Renal pelvis (tissue), 12 donors: ENCODE measurements at places on chromosomes 4 and X. TPM values are rescaled to one million over a fixed set of nuclear protein-coding genes. Genes with fewer than 3 reads are reported as not detected.

GRCh38 chrX:1466971-1467561, 14.4 kb upstream of the ASMTL start:
- DNase-seq = no peak

GRCh38 chr4:92445127-92445526, 141.4 kb downstream of the GRID2 start:
- no peak for DNase-seq

DNA sequence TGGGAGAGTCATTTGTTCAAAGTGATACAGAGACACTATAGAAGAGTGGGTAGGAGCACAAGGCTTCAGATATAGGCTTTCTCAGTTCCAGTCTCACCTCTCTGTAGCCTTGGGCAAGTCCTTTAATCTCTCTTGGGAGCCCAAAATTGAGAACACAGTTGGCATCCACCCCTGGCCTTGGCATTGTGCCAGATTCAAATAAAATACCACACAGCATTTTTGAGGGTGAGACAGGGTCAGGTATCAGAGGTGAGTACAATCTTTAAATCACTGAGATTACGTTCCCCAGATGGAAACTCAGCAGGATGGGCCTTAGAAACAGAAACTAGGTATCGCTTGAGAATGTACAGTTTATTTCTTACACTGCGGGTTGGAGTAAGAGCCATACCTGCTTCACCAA, 25.2 kb upstream of the SMIM10L2A start:
- no peak for DNase-seq

DNA sequence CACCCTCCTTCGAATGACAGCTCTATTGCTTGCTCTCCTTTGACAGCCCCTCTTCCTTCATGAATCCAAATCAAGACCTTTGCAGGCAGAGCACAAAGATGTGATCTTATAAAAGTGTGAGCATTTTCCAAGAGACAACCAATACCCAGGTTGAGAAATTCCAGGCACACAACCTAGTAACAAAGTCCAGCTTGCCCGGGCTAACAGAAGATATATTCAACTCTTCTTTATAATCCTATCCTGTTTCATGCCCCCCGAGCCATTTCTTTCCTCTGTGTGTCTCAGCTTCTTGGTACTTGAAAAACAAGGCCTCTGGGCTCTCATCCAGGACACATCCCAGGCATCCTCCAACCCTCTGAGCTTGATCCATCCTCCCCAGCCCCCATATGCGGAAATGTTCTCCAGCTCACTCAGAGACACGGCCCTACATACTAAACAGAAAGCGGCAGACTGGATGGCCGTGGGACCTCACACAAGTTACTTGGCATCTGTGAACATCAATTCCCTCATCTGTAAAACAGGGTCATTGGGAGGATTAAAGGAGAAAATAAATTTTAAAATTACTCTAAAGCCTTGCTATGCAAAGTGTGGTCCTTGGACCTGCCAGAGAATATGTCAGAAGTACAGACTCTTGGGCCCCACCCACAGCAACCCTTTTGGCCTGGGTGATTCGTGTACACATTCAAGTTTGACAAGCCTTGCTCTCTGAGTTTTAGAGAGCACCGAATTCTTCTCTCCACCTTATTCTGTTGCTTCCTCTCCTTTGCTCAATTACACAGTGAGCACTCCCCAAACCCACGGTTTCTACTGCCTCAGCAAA, 627.0 kb downstream of the BCOR start:
- no peak for DNase-seq

- no peak for DNase-seq
Observed at GRCh38 chr4:167222099-167222498, 12.2 kb downstream of the SPOCK3 start.

DNA sequence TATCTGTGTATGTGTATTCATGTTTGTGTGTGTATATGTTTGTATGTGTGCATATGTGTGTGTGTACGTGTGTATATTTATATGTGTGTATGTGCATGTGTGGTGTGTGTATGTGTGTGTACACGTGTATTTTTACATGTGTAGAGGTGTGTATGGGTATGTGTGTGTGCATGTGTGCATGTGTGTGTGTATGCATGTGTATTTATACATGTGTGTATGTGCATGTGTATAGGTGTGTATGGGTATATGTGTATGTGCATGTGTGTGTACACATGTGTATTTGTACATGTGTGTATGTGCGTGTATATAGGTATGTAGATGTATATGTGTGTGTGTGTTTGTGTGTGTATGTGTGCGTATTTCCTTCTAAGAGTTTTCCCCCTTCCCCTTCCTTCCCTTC, 207.7 kb upstream of the ATP6AP2 start:
- no peak for DNase-seq

DNA sequence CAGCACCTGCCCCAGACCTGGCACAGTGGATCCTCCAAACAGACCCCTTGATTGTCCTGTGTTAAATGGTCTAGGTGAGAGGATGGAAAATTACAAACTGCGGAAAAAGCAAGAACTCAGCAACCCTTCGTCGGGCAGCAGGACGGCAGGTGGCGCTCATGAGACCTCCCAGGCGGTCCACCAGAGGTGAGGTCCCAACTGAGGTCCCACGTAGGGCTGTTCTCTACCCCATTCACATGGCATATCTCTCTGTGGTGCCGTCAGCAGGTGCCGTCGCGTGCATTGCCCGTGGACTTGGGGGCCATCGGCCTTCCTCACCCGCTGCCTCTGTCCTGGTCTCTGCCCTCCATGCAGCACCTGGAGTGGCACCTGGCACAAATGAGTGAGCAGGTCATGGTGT, 88.2 kb downstream of the CRMP1 start:
- DNase-seq = no peak

DNA sequence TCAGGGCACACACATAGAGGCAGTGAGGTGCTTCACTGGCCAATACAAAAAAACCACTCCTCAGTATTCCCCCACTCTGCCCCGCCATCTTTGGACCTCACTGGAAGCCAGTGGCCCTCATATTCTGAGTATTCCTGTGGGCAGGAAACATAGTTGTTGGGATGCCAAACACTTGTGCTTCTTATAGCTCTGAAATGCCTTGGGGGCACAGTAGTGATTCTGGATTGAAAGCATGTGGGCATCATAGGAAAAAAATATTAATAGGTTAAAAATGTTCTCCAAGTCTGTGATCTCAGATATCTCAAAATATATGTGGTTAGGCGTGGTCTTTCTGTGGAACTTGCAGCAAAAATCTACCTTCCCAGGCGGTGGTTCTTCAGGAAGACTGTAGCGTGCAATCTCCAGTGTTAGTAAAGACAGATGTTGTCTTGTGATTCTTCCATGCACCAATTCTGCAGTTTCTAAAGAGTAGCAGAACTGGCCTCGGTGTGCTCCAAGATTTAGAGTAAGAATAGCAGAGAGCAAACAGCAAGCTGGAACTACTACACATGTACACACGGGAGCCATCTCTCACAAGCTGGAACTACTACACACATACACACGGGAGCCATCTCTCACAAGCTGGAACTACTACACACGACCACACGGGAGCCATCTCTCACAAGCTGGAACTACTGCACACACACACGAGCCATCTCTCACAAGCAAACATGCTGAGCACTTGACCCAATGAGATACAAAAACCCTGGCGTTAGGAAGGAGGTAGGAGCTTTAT, 8.0 kb upstream of the TENM3 start:
- DNase-seq = no peak

- no peak for DNase-seq
Observed at GRCh38 chrX:11244636-11245035, 48.6 kb upstream of the AMELX start.

DNA sequence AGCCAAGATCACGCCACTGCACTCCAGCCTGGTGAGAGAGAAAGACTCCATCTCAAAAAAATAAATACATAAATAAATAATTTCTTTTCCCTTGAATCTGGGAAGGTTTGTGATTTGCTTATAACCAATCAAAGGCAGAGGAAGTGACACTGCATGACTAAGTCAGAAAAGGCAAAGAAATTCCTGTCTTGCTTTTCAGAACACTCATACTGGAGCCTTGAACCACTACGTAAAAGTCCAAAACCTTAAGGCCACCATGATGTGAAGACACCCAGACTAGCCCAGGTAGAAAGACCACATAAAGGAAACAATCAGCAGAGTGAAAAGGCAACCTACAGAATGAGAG, 36.6 kb downstream of the TMEM156 start:
- DNase-seq = no peak

GRCh38 chr4:53511014-53511413, 80.3 kb downstream of the LNX1 start:
- no peak for DNase-seq

DNA sequence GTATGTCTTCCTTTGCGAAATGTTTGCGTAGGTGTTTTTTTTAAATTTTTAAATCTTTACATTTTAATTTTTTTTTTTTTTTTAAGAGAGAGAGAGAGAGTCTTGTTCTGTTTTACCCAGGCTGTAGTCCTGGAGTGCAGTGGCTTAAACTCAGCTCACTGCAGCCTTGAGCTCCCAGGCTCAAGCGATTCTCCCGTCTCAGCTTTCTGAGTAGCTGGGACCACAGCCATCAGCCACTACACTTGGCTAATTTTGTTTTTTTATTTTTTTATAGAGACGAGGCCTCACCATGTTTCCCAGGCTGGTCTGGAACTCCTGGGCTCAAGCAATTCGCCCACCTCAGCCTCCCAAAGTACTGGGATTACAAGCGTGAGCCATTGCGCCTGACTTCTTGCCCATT, 43.7 kb upstream of the GBA3 start:
- DNase-seq = no peak

GRCh38 chr4:45770958-45771357, 352.9 kb downstream of the GABRG1 start:
- DNase-seq = no peak

- no peak for DNase-seq
Observed at GRCh38 chrX:119249891-119250290, 13.8 kb downstream of the PGRMC1 start.

- DNase-seq = peak; percentile 80
Observed at GRCh38 chrX:41275661-41276609, 58.0 kb upstream of the DDX3X start.

- DNase-seq = no peak
Observed at GRCh38 chrX:3763111-3763510, 49.7 kb upstream of the PRKX start.

DNA sequence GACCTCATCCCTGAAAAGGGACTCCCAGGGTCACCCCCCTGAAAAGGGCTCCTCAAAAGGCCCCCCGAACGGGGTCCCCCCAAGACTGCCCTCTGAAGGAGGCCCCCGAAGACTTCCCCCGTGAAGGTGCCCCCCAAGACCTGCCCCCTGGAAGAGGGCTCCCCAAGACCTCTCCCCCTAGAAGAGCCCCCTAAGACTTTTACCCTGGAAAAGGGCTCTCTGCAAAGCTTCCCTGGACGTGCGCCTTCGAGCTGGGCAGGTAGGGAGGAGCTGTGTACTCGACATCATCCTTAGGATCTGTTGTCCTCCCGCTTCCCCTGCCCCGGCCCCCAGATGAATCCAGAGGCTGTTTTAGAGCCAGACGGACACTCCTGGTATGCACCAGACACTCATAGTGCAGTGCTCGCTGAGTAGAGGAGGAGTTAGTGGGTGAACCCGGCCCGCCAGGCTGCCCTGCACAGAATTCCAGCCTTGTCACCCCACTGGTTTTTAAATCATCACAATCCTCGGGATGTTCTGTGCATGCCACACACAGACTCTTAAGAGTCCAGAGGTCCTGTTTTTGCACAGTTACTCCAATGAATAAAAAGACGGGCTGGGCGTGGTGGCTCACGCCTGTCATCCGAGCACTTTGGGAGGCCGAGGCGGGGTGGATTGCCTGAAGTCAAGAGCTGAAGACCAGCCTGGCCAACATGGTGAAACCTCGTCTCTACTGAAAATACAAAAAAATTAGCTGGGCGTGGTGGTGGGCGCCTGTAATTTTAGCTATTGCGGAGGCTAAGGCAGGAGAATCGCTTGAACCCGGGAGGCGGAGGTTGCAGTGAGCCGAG, 5.7 kb upstream of the SLC25A6 start:
- no peak for DNase-seq

GRCh38 chr4:137952116-137952515, 290.0 kb downstream of the SLC7A11 start:
- no peak for DNase-seq

GRCh38 chr4:164169591-164169990, 584.3 kb upstream of the SMIM31 start:
- DNase-seq = no peak

DNA sequence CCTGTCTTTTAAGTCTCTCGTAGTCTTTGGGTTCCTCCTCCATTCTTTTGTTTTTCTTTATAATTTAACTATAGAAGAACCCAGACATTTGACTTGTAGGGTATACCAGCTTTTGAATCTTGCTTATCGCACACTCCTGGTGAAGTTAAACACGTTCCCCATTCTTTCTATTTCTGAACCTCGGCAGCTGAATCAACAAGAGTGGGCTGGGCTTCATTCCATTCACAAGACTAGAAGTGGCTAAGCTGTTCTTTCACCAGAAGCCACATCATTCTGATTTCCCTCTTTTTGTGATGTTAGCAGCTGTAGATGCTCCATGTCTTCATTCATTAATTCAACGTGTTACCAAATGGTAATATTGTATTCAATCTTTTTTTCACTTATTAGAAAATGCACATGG, 167.9 kb downstream of the CORIN start:
- no peak for DNase-seq

GRCh38 chr4:158006990-158007389, 165.8 kb downstream of the GASK1B start:
- peak; percentile 26 for DNase-seq

DNA sequence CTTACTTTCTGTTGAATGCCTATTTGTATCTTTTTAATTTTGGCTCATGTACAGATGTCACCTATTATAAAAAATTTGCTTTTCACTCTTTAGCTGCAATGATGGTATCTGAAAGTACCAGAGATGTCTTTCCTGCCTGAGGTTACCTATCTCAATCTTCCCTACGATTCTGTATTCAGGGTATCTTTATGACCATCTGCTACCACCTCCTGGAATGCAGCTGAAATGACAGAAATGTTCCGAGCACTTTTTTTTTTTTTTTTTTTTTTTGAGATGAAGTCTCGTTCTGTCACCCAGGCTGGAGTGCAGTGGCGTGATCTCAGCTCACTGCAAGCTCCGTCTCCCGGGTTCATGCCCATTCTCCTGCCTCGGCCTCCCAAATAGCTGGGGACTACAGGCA, 136.4 kb downstream of the REPS2 start:
- DNase-seq = no peak

GRCh38 chrX:31168551-31168950, 96.7 kb upstream of the FTHL17 start:
- DNase-seq = no peak

The SPOCK3 gene
- polyA plus RNA-seq = 6.2 TPM

The MAPK10 gene
- 80.2 TPM for polyA plus RNA-seq

The RBM47 gene
- polyA plus RNA-seq = 76.1 TPM

The ANOS1 gene
- polyA plus RNA-seq = 8.3 TPM

The LIMCH1 gene
- 101 TPM for polyA plus RNA-seq

The MAP7D2 gene
- polyA plus RNA-seq = 5.5 TPM

The ETDB gene
- polyA plus RNA-seq = not detected

The TASL gene
- 0.48 TPM for polyA plus RNA-seq

The ADH1A gene
- polyA plus RNA-seq = 0.60 TPM

The IL13RA2 gene
- polyA plus RNA-seq = 1.8 TPM

The CXXC4 gene
- 9.4 TPM for polyA plus RNA-seq

The TMEM31 gene
- 1.5 TPM for polyA plus RNA-seq
